Stimulated activated CD8-positive, alpha-beta memory T cell treated with anti-CD3 and anti-CD28 coated beads, Interleukin-15, amount 100 ng/mL, for 48 hours (primary cell): ENCODE measurements at places on chromosomes 6 and 20.

DNA sequence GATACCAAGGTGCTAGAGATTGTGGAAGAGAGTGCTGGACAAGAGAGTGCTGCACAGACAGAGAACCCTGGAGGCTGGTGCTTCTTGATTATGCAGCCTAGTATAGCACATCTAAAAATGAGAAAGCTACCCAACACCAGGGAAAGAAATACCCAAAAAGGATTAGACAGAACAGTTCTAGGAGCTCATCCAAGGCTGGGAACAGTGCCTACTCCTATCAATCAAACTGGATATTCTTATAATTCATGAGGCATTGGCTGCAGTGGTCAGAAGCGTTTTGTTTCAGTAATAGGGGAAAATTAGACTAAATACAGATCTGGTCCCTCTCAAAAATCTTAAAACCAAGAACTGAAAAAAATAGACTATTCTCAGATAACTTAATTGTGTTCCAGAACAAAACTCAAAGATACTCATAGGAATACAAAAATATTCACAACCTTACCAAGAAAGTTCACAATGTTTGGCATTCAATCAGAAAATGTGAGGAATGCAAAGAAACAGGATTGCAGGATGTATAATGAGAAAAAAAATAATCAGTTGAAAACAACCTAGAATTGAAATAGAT lies 222.9 kb downstream of the EPHA7 start:
- no peak for DNase-seq

DNA sequence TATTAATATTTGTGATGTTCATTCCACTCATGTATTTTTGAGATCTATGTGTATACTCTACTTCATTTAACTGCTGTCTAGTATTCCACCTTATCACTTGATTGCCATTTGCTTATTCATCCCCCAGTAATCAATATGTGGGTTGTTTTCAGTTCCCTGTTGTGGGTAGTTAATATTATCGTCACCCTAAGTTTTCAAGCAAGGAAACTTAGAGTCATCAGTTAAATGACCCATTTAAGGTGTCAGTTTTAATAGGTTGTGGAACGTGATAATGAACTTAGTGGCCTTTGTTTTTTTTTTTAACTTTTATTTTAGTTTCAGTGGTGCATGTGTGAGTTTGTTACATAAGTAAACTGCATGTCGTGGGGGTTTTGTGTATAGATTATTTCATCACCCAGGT lies 90.3 kb downstream of the SLC24A3 start:
- DNase-seq, result no peak

DNA sequence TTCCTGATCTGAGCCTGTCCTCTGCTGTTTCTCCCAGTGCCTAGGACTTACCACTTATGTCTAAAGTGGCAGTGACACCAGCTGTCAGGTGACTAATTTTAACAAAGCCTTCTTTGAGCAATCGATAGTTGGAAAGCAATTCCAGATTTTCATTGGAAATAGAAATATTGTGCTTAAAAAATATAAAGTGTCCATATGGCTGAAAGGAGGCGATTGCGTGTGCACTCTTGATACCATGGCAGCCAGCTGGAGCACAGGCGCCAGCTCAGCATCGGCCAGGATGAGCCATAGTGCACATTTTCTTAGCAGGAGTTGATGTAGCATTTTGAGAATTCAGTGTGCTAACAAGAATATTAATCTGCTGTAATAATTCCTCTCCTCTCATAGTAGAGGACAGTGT lies 70.0 kb downstream of the LRRC1 start:
- no peak for DNase-seq

DNA sequence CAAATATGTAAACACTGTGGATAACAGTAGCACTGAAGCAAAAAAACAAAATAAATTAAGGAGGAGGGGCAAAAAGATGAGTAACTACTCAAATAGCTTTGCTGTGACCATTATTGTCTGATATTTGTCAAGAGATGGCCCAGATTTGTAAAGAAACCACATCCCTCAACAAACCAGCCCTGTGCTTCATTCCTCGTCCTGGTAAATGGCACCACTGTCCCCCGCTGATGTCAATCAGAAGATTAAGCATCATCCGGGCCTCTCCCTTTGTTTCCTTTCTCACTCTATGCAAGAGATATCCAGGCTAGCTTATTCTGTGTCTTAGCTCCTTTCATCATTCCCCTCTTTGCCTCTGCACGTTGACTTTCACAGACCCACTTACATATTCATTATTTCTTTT lies 259.0 kb downstream of the SYNE1 start:
- DNase-seq, result no peak

DNA sequence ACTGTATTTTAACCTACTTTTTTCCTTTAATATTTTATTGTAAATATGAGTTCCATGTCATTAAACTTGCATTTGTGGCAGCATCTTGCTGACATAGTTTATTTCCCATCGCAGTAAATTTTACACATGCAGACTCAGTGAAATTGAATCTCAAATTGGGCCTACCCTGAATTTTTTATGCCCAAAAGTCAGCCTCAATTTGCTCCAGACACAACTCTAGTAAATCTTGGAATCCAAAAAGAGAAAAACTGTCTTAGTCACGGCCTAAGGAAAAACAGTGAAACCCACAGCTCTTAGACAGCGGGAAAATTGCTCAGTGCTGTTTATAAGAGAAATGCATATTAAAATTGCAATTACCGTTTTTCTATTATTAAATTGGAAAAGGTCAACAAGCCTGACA lies 85.3 kb upstream of the PCSK2 start:
- no peak for DNase-seq

- DNase-seq, result no peak
Observed at GRCh38 chr6:125252891-125253290, 48.9 kb downstream of the HDDC2 start.

- DNase-seq, result no peak
Observed at GRCh38 chr6:35737413-35738211, 780 bp downstream of the ARMC12 start.

GRCh38 chr20:56257604-56258003 lies 9.1 kb downstream of the MC3R start:
- no peak for DNase-seq

DNA sequence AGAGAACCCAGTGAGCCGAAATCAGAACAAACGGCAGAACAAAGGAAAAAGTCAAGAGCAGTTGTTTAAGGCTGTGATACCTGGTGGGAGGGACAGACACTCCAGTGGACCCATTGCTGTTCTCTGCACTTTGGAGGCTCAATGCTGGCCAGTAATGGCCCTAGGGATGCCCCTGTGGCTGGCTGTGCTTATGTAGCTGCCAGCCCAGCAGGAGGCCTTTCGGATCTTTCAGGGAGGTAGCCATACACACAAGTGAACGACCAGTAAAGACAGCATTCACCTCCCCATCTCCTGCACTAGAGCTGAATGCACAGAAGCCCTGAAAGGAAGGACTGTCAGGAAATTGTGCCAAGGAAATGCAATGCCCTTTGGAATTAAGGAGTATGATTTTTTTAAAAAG lies 34.3 kb downstream of the GPLD1 start:
- no peak for DNase-seq

GRCh38 chr6:27892649-27893058 lies 19.5 kb downstream of the OR2B2 start:
- DNase-seq, result no peak

- no peak for DNase-seq
Observed at GRCh38 chr6:18036781-18037180, 49.3 kb upstream of the KIF13A start.

DNA sequence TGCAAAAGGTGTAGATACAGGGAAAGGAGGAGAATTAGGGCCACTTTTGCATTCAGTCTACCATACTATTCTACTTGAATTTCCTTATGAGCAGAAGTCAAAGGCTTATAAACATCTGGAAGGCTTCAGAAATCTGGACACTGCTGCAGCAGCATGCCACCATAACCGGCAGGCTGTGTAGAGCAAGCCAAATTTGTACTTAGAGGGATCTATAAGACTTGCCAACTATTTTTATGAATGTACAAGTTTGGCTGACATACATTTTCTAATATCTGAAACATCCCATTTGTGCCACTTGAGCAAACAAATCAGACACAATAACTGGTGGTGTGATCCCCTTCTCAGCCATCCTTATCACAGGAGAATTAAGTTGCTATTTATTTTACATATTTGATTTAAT lies 14.0 kb upstream of the PLCB1 start:
- no peak for DNase-seq

DNA sequence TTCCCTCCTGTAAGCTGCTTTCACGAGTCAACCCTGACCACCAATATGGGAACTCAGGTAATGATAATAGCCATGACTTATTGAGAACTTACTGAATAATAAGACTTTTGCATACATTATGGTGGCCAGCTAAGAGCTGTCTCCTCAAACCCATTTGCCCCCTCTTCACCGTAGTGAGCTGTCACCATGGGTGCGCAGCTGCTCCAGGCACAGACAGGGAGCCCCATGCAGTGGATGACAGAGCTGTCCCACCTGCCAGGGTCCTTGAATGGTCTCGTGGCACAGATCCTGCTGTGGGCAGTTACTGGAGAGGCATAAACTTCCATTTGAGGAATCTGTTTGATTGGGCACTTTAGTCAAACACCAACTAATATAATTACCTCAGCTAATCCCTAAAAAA lies 1.9 kb downstream of the SLC22A16 start:
- no peak for DNase-seq

- DNase-seq, result no peak
Observed at GRCh38 chr6:162184465-162184864, 543.1 kb downstream of the PRKN start.

DNA sequence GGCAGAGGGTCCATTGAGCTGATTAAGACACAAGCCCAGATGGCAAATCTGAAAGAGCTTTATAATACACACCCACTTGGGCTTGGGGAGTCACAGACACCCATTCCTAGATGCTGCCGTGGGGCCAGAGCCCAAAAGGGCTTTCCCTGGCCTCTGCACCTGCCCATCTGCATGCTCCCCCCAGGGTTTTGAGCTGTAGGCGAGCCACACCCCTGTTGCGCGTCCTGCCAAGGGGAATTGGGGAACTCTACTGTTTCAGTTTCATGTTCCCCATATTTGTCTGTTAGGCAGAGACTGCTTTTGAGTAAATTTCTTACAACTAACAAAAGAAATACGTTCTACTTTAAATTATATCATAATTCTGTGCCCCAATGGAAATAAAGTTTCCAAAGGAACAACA lies 52.9 kb upstream of the FNDC1 start:
- no peak for DNase-seq

- no peak for DNase-seq
Observed at GRCh38 chr6:156688620-156688971, 88.6 kb upstream of the ARID1B start.

DNA sequence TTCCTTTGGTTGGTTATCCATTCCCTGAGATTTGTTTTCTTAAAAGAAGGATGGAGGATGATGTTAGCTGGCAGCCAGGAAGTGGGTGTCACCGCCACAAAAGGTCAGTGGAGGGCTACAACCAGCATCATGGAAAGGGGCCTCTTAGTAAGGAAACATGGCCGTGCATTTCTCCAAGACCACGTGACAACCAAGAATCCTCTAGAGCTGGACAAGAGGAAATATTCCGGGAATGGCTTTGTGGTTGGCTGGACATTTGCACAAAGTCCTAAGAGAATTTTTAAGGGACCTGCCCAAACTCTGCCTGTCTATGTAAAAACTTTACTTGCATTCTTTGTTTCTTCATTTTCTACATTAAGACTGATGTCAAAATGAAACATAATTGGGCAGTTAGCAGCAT lies 399.9 kb upstream of the MARCKS start:
- DNase-seq, result no peak

- no peak for DNase-seq
Observed at GRCh38 chr6:139778106-139778505, 403.7 kb upstream of the CITED2 start.

DNA sequence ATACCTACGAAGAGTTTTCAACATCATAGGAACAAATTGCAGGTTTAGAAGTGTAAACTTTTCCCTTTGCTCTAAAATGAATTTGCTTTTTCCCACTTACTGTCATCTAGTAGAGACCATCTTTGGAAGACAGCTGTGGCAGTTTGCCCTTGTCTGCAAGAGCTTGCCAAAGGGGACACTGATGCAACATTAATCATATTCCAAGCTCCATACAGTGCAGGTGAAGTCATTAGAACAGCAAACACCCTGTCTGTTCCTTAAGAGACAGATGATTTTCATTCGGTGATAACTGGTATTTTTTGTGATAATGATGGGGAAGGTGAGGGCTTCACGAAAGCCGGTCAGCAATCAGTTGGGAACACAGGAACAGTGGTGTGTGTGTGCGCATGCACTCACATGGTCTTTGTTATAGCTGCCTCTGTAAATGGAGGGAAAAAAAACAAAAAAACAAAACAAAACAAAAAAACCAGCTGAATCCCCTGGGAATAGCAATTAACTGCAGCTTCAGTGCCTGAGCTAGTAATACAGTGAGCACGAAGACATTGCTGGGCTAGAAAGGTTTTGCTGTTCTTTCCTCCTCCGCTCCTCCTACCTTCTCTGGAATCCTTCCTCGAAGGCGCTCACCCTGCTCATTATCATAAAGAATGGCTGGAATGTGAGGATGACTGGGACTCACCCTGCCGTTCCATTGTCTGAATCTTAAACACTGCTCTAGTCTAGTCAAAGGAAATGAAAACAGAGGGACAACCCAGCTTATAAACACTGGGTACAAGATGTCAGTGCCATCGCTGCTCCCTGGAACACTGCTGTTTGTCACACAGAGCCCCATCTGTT lies 35.2 kb upstream of the KIF13A start:
- DNase-seq, result no peak

DNA sequence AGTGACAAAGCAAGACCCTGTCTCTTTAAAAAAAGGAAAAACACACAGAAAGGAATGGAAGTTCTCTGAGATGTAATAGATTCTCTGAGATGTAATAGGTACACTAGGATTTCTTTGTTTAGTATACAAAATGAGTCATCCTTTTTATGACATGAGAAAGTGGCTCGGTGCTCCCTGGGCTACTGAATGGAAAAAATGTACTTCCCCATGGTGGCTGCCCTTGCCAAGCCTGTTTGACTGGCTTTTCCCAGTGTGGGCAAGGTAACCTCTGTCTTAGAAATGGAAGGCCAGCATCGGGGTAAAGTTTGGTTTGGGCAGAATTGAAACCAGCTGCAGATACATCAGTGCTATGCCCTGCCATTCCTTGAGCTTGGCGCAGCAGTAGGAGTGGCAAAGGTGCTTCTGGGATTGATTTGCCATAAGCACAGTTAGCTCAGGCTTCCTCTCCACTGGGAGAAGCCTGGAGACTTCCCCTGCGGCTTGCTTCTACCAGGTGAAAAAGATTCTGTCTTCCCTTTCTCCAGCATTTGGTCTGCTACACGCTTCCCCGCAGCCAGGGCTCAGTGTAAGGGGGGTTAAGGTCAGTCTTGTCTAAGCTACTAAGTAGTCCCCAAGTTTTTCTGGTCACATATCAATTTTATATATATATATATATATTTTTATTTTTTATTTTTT lies 24.5 kb downstream of the ARFGEF2 start:
- DNase-seq, result no peak

DNA sequence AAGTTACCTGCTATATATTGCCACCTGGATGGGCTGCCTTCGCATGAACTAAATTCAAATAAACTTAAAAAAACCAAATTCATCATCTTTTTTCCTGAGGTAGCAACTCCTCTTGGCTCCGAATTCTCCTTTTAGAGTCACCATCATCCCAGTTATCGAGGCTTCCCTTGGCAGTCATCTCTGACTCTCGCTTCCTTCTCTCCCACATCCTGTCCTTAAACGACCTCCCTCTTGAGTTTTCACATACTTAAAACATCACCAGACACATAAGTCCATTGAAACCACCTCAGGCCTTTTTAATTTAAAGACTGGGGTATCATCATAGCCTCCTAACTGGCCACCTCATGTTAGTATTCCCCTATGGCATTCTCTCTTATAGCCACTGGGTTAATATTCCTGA lies 296.1 kb upstream of the FLRT3 start:
- DNase-seq, result no peak
